ENCODE measurements at places on chromosomes 2 and 18. TPM values are rescaled to one million over a fixed set of nuclear protein-coding genes. Genes with fewer than 3 reads are reported as not detected.

GRCh38 chr18:46641917-46642316 is 15.1 kb downstream of the LOXHD1 start:
- H3K27me3 ChIP-seq: no peaks in the 10 kb centered on the region
- no peaks in the 10 kb centered on the region for H3K36me3 ChIP-seq
- DNase-seq: no peak
- no peak overlapping the region for H3K4me3 ChIP-seq
- no peaks in the 10 kb centered on the region for H3K4me1 ChIP-seq
- no peak overlapping the region for H3K27ac ChIP-seq

DNA sequence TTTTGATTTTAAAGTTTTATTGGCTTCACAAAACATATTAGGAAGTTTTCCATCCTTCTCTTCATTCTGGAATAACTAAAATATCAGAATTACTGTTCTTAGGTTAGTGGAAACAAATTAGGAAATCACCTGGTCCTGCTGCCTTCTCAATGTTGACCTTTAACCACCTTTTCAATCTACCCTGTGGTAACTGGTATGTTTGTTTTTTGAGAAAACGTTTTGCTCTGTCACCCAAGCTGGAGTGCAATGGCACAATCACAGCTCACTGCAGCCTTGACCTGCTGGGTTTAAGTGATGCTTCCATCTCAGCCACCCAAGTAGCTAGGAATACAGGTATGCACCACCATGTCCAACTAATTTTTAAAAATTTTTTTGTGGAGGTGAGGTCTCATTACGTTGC is 28.4 kb downstream of the ACYP2 start:
- no peaks in the 10 kb centered on the region for H3K27me3 ChIP-seq
- no peak overlapping the region for H3K4me3 ChIP-seq
- H3K4me1 ChIP-seq: no peaks in the 10 kb centered on the region
- DNase-seq: no peak

DNA sequence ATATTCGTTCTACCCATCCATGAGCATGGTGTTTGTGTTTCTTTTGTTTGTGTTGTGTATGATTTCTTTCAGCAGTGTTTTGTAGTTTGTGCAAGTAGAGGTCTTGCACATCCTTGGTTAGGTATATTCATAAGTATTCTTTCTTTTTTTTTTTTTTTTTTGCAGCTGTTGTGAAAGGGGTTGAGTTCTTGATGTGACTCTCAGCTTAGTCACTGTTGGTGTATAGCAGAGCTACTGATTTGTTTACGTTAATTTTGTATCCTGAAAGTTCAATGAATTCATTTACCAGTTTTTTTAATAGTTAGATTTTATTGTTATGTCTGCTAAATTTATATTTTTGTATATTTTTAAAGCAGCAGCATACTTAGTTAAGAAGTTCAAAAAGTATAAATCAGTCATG is 834.4 kb upstream of the NRXN1 start:
- H3K27ac ChIP-seq: no peak overlapping the region
- H3K36me3 ChIP-seq: no peaks in the 10 kb centered on the region
- no peaks in the 10 kb centered on the region for H3K4me1 ChIP-seq
- H3K4me3 ChIP-seq: no peak overlapping the region
- no peaks in the 10 kb centered on the region for H3K27me3 ChIP-seq
- DNase-seq: no peak

- peak overlapping the region; percentile 87 for H3K27ac ChIP-seq
- peak overlapping the region; percentile 83 for H3K4me3 ChIP-seq
- H3K4me1 ChIP-seq: peaks cover 37% of the 10 kb centered on the region
- no peak for DNase-seq
- no peaks in the 10 kb centered on the region for H3K27me3 ChIP-seq
These were observed 2.1 kb downstream of the HK2 start for GRCh38 chr2:74835831-74836674.

DNA sequence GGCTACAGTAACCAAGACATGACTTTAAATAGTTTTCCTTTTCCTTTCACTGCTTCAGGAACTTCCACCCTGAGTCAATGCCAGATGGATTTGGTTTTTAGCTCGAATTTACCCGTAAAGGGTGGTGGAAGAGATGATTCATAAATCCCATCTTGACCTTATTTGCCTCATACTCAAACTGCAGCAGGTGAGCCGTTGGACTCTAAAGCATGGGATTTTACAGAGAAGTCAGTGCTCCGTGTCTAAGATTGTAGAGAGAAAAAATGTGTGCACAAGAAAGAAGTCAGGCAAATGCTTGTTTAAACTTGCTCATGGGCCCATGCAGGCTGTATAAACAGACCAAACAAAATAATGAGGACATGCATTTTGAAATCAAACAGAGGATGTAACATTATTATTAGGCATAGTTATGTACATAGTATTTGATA is 369.7 kb upstream of the TRIB2 start:
- DNase-seq: no peak
- H3K4me1 ChIP-seq: no peaks in the 10 kb centered on the region
- no peak overlapping the region for H3K4me3 ChIP-seq
- no peaks in the 10 kb centered on the region for H3K27me3 ChIP-seq
- no peak overlapping the region for H3K27ac ChIP-seq

GRCh38 chr2:153568105-153568504 is 89.5 kb upstream of the RPRM start:
- H3K27me3 ChIP-seq: no peaks in the 10 kb centered on the region
- H3K27ac ChIP-seq: no peak overlapping the region
- DNase-seq: no peak
- H3K4me1 ChIP-seq: no peaks in the 10 kb centered on the region
- no peaks in the 10 kb centered on the region for H3K36me3 ChIP-seq
- H3K4me3 ChIP-seq: no peak overlapping the region

GRCh38 chr2:131130298-131130596 is 25.1 kb downstream of the PLEKHB2 start:
- no peaks in the 10 kb centered on the region for H3K27me3 ChIP-seq
- H3K4me3 ChIP-seq: no peak overlapping the region
- no peaks in the 10 kb centered on the region for H3K4me1 ChIP-seq
- H3K36me3 ChIP-seq: peaks cover 97% of the 10 kb centered on the region

DNA sequence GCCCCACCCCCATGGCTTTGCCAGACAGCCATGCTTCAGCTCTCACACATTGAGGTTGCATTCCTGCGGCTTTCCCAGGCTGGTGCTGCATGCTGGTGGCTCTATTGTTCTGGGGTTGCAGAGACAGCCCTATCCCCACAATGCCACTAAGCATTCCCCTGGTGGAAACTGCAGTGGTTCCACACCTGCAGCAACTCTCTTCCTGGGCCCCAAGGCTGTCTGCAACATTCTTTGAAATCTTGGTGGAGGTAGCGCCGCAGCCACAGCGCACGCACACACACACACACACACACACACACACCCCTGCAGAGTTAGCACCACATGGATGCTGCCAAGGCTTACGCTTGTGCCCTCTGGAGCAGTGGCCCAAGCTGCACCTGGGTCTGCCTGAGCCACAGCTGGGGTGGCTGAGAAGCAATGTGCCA is 21.4 kb downstream of the SFXN5 start:
- no peaks in the 10 kb centered on the region for H3K36me3 ChIP-seq
- H3K27ac ChIP-seq: no peak overlapping the region
- H3K27me3 ChIP-seq: no peaks in the 10 kb centered on the region
- DNase-seq: no peak

DNA sequence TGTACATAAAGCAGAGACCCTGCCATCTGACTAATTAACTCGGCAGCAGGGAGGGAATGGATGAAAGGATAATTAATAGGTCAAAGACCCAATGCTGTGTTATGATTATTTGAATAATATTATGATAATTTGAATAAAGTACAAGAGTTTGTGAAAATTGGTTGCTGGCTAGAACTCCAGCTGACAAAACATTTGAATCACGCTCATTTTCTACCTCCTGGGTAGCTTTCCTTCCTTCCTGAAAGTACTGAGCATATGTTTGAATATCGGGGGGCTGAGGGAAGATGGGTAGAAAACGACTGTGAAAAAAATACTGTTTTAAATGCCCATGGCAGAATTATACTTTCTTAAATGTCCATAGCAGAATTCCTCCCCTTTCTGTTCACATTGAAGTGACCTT is 243.6 kb upstream of the RBMS1 start:
- no peaks in the 10 kb centered on the region for H3K36me3 ChIP-seq
- no peaks in the 10 kb centered on the region for H3K4me1 ChIP-seq
- H3K27me3 ChIP-seq: no peaks in the 10 kb centered on the region
- H3K27ac ChIP-seq: no peak overlapping the region

- no peak for DNase-seq
- H3K27me3 ChIP-seq: no peaks in the 10 kb centered on the region
- H3K4me3 ChIP-seq: no peak overlapping the region
- no peaks in the 10 kb centered on the region for H3K36me3 ChIP-seq
- H3K27ac ChIP-seq: no peak overlapping the region
These were observed 57.0 kb upstream of the ZC3H15 start for GRCh38 chr2:186429104-186429503.

- no peak overlapping the region for H3K27ac ChIP-seq
- H3K4me3 ChIP-seq: no peak overlapping the region
- no peaks in the 10 kb centered on the region for H3K27me3 ChIP-seq
- peaks cover 55% of the 10 kb centered on the region for H3K36me3 ChIP-seq
These were observed 66.5 kb downstream of the PXDN start for GRCh38 chr2:1677821-1678165.

GRCh38 chr2:217077831-217078407 is 218.1 kb upstream of the TNP1 start:
- H3K27me3 ChIP-seq: no peaks in the 10 kb centered on the region
- H3K36me3 ChIP-seq: no peaks in the 10 kb centered on the region
- no peak overlapping the region for H3K4me3 ChIP-seq
- H3K4me1 ChIP-seq: no peaks in the 10 kb centered on the region
- DNase-seq: no peak
- no peak overlapping the region for H3K27ac ChIP-seq

DNA sequence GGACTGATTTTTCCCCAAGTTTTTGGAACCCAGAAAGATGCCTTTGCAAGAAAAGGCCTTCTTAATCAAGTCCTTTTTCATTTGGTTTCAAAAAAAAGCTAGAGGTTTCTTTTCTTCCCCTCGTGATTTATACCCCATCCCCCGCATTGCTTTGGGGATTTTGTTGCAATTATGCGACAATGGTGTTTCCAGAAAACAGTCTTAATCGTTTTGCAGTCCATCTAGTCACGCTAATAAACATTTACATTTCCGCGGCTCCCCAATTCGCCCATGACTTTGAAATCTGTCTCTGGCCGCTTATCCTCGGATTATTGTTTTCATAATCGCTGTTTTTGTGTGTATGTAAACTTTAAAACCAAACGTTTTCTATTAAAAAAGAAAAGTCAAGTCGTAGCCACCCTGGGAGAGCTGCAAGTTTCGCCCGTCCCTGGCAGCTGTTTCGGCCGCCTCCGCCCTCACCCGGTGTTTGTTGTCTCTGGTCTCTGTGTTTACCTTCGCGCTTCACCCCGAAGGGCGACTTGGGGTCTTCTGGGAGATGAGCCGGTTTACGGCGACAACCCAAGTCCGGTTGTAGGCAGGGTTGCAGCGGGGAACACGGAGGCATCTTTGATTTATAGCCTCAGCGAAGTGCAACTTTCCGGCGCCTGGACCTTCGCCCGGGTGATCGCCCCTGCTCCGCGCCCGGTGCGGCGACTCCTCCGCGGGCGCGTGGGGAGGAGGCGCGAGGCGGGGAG is 667 bp downstream of the SP9 start:
- H3K27ac ChIP-seq: no peak overlapping the region
- DNase-seq: no peak
- peaks cover 53% of the 10 kb centered on the region for H3K4me1 ChIP-seq
- peaks cover 99% of the 10 kb centered on the region for H3K27me3 ChIP-seq
- H3K36me3 ChIP-seq: no peaks in the 10 kb centered on the region

DNA sequence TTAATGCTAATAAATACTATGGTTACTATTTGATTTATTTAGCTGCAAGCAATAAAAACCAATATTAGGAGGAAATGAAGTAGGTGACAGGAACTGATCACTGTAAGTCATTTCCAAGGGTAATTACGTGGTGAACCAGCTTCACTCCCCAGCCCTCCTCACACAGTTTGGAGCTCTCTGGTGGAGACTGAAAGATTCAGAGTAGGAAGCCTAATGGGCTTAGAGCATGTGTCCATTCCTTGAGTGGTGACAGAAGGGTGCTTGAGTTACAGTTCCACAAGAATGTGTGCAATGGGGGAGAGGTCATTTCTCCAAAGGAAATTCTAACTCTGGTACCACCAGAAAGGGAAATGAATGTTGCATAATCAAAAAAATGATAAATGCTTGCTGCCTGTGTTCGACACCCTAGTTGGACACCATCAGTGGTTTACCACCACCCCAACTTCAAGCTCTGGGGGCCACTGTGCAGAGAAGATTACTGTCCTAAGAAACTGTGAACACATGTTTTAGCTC is 285.1 kb upstream of the MMADHC start:
- no peak overlapping the region for H3K4me3 ChIP-seq
- H3K27me3 ChIP-seq: no peaks in the 10 kb centered on the region
- DNase-seq: no peak
- no peaks in the 10 kb centered on the region for H3K36me3 ChIP-seq
- H3K4me1 ChIP-seq: no peaks in the 10 kb centered on the region

GRCh38 chr2:127913808-127914457 is 28.2 kb upstream of the AMMECR1L start:
- no peaks in the 10 kb centered on the region for H3K36me3 ChIP-seq
- no peak overlapping the region for H3K27ac ChIP-seq
- no peak for DNase-seq

- DNase-seq: no peak
- H3K27ac ChIP-seq: no peak overlapping the region
- H3K4me3 ChIP-seq: no peak overlapping the region
- no peaks in the 10 kb centered on the region for H3K4me1 ChIP-seq
- H3K27me3 ChIP-seq: no peaks in the 10 kb centered on the region
These were observed 175.5 kb downstream of the ZNF407 start for GRCh38 chr18:74773171-74773624.

- DNase-seq: no peak
- no peak overlapping the region for H3K4me3 ChIP-seq
- H3K27me3 ChIP-seq: no peaks in the 10 kb centered on the region
- H3K27ac ChIP-seq: no peak overlapping the region
- H3K4me1 ChIP-seq: peaks cover 20% of the 10 kb centered on the region
These were observed 362.5 kb upstream of the TNP1 start for GRCh38 chr2:217222309-217222910.

DNA sequence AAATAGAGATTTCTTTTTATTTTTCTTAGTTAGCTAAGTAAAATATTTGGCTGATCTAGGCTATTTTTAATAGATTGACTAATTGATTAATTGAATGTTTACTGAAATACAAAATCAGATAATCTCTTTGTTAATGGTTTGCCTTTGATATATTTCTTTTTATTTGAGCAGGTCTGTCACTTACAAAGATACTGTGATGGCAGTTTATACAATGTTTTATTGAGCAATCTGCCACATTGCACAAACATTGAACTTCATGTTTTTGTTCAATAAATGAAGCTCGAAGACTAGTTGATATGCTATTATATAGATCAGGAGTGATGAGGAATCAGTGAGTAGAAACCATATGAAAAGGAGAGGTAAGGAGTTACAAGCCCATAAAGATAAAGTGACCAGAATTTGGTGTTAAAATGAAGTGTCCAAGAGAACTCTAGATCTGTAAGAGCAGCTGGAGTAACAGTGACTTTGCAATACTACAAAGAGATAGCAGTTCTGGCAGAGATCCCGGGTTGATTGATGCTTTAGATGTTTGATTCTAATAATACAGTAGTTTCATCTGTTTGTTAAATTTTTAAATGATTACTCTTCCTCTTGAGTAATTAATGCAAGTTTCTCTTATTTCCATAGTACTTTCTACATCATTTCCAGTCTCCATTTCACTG is 574.2 kb downstream of the CCDC85A start:
- no peaks in the 10 kb centered on the region for H3K4me1 ChIP-seq
- H3K36me3 ChIP-seq: no peaks in the 10 kb centered on the region
- no peaks in the 10 kb centered on the region for H3K27me3 ChIP-seq
- no peak overlapping the region for H3K4me3 ChIP-seq

The CRYBA2 gene
- not detected for total RNA-seq

The LYPD1 gene
- total RNA-seq: 1.5 TPM

The SUCLG1 gene
- 58.9 TPM for total RNA-seq

The FBXO48 gene
- total RNA-seq: 2.3 TPM

The SLC4A3 gene
- 1.0 TPM for total RNA-seq

The VSNL1 gene
- total RNA-seq: 1.6 TPM

The LIPG gene
- total RNA-seq: 3.7 TPM

All from lower lobe of right lung (tissue), 2 donors.